Right ventricle myocardium superior (tissue), 1 donor: ENCODE measurements at places on chromosomes 12 and 14. TPM values are rescaled to one million over a fixed set of nuclear protein-coding genes. Genes with fewer than 3 reads are reported as not detected.

DNA sequence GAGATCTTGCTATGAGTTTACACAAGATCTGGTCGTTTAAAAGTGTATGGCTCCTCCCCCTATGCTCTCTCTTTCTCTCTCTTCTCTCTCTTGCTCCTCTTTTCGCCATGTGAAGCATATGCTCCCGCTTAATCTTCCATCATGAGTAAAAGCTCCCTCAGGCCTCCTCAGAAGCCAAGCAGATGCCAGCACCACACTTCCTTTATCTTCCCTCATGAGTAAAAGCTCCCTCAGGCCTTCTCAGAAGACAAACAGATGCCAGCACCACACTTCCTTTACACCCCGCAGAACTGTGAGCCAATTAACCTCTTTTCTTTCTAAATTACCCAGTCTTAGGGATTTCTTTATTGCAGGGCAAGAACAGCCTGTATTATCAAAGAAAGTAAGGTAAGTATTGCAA, 152.4 kb downstream of the SEC23A start:
- no peak for DNase-seq

GRCh38 chr12:93167331-93167730, 210.4 kb upstream of the NUDT4 start:
- DNase-seq: no peak

- no peak for DNase-seq
These were observed 179.6 kb upstream of the LMO3 start for GRCh38 chr12:16785524-16785923.

DNA sequence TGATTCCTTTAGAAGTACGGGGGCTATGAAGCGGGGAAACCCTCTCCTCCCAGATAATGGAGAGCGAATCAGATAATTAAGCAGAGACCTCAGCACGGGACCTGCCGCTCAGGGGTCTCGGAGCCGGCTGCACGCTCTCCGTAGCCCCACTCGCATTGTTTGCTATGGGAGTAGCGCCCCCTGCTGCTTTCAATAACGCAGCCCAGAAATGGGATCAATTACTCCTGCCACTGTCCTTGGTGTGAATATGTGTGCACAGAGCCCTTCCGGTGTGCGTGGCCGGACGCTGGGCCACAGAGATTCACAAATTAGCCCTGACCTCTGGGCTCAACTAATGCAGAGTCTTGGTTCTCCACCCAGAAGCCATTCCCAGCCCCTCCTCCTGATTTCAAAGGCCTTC, 76.4 kb upstream of the TMEM132C start:
- DNase-seq: no peak

DNA sequence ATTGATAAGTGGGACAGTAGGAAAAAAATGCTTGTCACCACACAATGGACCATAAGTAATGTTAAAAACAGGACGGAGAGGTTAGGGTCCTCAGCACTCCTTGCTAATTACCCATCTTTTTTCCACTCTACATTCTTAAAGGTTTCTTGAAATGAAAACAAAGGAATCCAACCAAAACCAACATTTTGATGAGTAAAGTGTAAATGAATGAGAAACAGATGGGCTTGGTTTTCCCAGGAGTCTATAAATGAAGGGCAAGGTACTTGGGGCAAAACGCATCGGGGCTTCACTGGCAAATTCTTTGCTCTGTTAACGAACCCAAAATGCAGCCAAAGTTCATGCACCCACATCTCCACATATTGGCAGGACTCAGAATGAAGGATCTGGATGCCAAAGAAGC, 129.2 kb upstream of the BMP4 start:
- DNase-seq: no peak

Gene COCH
- 0.51 TPM for total RNA-seq

Gene SDR9C7
- total RNA-seq: not detected

DNA sequence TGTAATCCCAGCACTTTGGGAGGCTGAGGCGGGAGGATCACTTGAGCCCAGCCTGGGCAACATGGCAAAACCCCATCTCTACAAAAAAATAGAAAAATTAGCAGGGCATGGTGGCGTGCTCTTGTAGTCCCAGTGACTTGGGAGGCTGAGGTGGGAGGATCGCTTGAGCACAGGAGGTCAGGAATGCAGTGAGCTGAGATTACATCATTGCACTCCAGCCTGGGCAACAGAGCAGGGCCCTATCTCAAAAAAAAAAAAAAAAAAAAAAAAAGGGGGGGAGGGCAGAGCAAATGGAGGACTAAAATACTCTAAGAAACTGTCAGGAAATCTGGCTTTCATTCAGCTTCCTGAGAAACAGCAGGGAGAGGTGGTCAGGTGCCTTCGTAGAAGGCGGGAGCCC, 31.7 kb upstream of the TSPAN9 start:
- DNase-seq: no peak
